Hematopoietic multipotent progenitor cell (in vitro differentiated cells): ENCODE measurements at places on chromosomes 6 and 20.
A peak's percentile ranks its signal among the peaks of the same experiment; 100 is the strongest.

DNA sequence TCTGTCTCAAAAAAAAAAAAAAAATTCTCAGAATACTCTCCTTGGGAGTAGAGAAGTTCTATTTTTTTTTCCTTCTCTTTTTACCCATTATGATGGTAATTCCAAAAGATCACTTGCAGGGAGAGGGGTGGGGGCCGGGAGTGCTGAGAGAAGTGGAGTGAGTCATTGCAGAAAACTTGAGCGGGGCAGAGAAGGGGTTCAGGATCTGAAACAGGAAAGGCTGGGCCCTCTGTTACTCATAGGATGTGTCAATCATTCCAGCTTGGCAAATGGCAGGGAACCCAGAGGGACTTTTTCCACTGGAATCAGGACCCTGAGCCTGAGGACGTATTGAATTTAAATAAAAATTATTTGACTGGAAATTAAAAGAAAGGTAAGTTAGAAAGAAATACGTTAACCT, 111.4 kb upstream of the ARMC2 start:
- peak; percentile 36 for DNase-seq

- no peak for DNase-seq
Observed at GRCh38 chr20:32702706-32703425, 29.1 kb upstream of the C20orf203 start.

GRCh38 chr6:27911956-27912446, at the start of gene OR2B2:
Gene OR2B2, minus strand, starts transcription at chr6:27912396. Its CDS starts 77 bp downstream, at chr6:27912319.
- no peak for DNase-seq

- DNase-seq: peak; percentile 50
Observed at GRCh38 chr6:42898891-42899361, 16.9 kb upstream of the PTCRA start.

DNA sequence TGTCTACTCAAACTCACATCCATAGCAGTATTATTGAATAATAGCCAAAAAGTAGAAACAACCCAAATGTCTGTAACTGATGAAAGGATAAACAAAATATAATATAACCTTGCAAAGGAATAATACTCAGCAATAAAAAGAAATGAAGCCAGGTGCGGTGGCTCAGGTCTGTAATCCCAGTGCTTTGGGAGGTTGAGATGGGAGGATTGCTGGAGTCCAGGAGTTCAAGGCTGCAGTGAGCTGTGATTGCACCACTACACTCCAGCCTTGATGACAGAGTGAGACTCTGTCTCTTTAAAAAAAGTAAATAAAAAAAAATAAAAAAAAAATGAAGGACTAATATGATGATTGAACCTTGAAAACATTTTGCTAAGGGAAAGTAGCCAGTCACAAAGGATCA, 22.1 kb upstream of the KIF16B start:
- DNase-seq: no peak

GRCh38 chr6:162344646-162345010, 382.9 kb downstream of the PRKN start:
- no peak for DNase-seq

DNA sequence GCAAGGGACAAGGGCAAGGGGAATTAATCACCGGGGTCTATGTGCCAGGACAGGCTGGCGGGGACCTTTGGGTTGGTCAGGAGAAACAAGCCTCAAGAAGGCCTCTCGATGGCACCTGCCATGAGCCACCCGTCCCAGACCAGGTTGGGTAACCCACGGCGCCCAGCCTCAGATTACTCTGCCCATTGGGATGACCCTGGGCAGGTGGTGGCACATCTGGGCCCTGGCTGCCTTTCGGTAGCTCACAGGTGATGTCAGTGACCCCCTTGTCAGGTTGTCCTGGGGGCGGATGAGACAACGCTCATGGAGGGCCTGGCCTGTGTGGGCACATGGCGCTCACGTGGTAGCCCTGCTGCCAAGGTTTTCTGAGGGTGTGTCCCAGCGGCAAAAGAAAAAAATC, 152.2 kb downstream of the SYCP2 start:
- DNase-seq: no peak
